Uterus (tissue), 4 donors: ENCODE measurements at places on chromosomes 5 and 9. TPM values are rescaled to one million over a fixed set of nuclear protein-coding genes. Genes with fewer than 3 reads are reported as not detected.

Gene FAM78A
- total RNA-seq: 0.26 TPM

Gene NDUFA8
- 22.8 TPM for total RNA-seq

Gene PLEKHG4B
- total RNA-seq: 0.37 TPM

Gene UGT3A1
- total RNA-seq: not detected

Gene SPATA31D4
- total RNA-seq: not detected

Gene IRGM
- total RNA-seq: 0.48 TPM

DNA sequence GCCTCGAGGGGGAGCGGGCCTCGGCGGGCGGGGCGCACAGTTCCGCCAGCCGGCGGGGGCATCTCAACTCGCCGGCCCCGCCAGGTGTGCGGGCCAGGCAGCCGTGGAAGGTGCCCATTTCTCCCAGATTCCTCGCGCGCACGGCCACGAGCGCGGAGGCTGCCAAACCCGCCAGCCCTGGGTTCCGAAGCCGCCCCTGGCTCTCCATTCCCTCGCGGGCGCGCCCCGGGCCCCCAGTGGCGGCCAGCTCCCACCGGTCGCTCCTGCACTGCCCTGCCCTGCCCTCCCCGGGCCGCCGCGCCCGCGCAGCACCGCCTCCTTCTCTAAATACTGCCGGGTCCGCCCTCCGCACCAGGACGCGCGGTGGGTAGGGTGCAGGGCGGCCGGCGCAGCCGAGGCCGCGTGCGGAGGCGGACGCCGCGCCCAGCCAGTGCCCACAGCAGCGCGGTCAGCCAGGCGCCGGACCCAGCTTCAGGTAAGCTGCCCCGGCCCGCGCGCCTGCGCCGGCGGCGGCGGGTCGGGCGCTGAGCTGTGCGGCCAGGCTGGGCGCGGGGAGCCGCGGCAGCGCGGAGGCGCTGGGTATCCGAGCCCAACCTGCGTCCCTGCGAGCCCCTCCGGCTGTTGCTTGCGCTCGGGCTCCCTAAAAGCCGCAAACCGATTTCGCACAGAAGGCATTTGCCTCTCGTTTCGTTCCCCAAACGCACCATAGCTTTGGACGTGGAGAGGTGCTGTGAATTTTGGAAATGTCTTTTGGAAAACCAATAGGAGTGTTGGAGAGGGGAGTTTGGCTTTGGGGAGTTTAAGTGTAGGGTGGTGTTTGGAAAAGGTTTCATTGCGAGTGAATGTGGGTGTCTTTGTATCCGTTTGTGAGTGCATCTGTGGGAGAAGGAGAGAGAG is at the start of gene TMEM171:
Gene TMEM171 (plus strand): TSS at position 354 of the 897 bp plus-strand sequence. CDS start 2,799 bp downstream, outside the sequence.
- no peaks in the 10 kb centered on the region for H3K27me3 ChIP-seq
- H3K27ac ChIP-seq: no peak within 1 kb of the TSS
- peak within 1 kb of the TSS; percentile 32 for H3K4me3 ChIP-seq

DNA sequence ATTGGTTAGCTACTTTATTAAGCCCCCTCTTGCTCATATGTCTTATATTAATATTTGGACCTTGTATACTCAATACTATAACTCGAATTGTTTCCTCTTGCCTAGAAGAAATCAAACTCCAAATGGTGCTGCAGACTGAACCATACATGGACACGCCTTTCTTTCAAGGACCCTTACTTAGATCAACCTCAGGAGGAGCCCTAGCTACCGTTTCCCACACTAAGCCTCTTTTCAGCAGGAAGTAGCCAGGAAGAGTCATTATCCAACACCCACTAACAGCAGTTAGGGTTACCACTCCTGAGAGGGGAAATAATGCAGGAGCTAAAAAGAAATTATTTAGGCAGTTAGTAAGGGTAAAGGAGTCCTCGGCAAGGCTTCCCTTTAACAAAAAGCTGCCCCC is 243.8 kb upstream of the PUM3 start:
- H3K36me3 ChIP-seq: no peaks in the 10 kb centered on the region
- no peaks in the 10 kb centered on the region for H3K4me1 ChIP-seq
- H3K4me3 ChIP-seq: no peak overlapping the region
- no peak for DNase-seq

GRCh38 chr9:134656334-134657006 is 14.9 kb downstream of the COL5A1 start:
- no peak overlapping the region for H3K4me3 ChIP-seq
- DNase-seq: no peak
- peaks cover 23% of the 10 kb centered on the region for H3K4me1 ChIP-seq
- H3K27me3 ChIP-seq: no peaks in the 10 kb centered on the region

DNA sequence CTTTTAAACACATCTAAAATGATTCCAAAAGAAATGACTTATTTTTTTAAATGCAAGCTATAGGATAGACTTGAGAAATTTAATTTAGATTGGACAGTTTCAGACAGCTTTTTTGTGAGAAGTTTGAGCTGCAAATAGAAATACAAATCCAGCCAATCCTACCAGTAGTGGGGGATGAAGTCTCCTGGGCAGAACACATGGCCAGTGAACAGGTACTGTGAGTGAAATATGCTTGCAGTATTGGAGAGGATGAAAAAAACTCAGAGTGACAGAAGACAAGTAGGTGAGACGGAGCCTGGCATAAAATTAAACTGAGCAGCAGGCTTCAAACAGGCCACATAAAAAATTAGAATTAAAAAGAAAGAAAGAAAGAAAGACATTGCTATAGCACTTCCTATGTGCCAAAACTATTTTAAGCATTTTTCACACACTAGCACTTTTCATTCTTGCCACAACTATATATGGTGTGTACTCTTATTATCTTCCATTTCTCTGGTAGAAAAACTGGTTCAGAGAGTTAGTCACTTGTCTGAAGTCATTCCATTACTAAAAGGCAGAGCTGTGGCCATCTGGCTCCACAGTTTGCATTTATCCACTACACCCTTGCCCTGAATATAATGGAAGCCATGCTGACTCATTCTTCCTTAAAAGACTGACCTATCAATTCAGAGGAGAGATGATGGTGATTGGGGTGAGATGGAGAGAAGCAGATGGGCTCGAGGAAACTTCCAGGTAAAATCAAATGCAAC is 310.2 kb upstream of the CTNND2 start:
- DNase-seq: no peak
- no peaks in the 10 kb centered on the region for H3K36me3 ChIP-seq
- no peak overlapping the region for H3K4me3 ChIP-seq
- no peaks in the 10 kb centered on the region for H3K4me1 ChIP-seq

DNA sequence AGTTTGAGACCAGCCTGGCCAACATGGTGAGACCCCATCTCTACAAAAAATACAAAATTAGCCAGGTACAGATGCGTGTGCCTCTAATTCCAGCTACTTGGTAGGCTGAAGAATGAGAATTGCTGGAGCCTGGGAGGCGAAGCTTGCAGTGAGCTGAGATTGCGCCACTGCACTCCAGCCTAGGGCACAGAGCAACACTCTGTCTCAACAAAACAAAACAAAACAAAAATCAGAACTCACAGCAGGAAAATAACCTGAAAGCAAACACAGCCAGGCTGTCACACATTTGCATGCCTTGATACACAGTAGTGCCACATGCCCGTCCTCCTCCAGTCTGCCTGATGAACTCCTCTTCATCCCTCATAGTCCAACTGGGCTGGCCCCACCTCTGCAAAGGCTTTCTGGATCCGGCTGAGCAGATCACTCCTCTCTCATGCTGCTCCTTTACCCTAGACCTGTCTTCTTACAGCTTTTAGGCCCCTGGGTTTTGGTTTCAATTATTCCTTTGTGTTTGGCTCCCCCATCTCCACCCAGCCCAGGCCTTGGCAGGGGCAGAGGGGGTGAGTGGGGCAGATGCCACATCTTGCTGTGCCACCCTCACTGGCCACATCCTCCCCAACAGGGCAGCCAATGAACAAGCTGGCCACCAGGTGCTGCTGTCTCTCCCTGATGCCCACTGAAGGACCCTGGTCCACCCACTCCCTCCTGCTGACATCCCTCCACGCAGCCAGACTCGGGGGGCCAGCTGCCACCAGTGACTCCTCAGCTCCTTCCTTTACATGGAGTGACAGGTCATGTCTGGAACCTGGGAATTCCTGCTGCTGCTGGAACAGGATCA is 62.0 kb upstream of the GGTA1 start:
- no peak overlapping the region for H3K27ac ChIP-seq
- no peaks in the 10 kb centered on the region for H3K4me1 ChIP-seq
- H3K4me3 ChIP-seq: no peak overlapping the region
- H3K27me3 ChIP-seq: no peaks in the 10 kb centered on the region
- DNase-seq: no peak
- no peaks in the 10 kb centered on the region for H3K36me3 ChIP-seq

GRCh38 chr5:9877488-9877887 is 247.3 kb upstream of the TAS2R1 start:
- no peak overlapping the region for H3K4me3 ChIP-seq
- H3K27me3 ChIP-seq: no peaks in the 10 kb centered on the region
- no peaks in the 10 kb centered on the region for H3K4me1 ChIP-seq
- DNase-seq: no peak
- H3K36me3 ChIP-seq: no peaks in the 10 kb centered on the region

- no peak for DNase-seq
- H3K27ac ChIP-seq: no peak overlapping the region
- H3K27me3 ChIP-seq: no peaks in the 10 kb centered on the region
- H3K4me1 ChIP-seq: no peaks in the 10 kb centered on the region
- no peaks in the 10 kb centered on the region for H3K36me3 ChIP-seq
- H3K4me3 ChIP-seq: no peak overlapping the region
Measured at GRCh38 chr5:9269014-9269413, 276.9 kb downstream of the SEMA5A start.

GRCh38 chr9:95093586-95093985 is 223.9 kb downstream of the FANCC start:
- H3K27me3 ChIP-seq: no peaks in the 10 kb centered on the region
- no peak overlapping the region for H3K4me3 ChIP-seq
- DNase-seq: no peak
- H3K4me1 ChIP-seq: peaks cover 17% of the 10 kb centered on the region

DNA sequence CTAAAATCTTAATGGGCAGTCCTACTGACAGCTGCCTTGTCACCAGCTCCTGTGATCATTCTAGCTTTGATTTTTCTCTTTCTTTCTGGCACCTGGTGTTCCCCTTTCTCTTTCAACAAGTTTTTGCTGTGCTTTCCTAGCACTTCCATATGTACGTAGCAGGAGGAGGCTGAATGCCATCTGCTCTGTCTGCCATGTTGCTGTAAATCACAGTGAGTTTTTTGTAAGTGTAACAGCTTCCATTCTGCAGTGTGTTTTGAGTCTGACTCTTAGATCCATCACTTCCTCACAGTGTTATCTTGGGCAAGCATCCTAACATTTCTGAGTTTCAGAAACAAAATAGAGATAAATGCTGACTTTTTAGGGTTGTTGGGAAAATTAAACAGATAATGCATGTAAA is 247.9 kb downstream of the DOCK8 start:
- no peaks in the 10 kb centered on the region for H3K36me3 ChIP-seq
- no peak for DNase-seq
- no peaks in the 10 kb centered on the region for H3K4me1 ChIP-seq
- no peak overlapping the region for H3K4me3 ChIP-seq
- H3K27ac ChIP-seq: no peak overlapping the region

DNA sequence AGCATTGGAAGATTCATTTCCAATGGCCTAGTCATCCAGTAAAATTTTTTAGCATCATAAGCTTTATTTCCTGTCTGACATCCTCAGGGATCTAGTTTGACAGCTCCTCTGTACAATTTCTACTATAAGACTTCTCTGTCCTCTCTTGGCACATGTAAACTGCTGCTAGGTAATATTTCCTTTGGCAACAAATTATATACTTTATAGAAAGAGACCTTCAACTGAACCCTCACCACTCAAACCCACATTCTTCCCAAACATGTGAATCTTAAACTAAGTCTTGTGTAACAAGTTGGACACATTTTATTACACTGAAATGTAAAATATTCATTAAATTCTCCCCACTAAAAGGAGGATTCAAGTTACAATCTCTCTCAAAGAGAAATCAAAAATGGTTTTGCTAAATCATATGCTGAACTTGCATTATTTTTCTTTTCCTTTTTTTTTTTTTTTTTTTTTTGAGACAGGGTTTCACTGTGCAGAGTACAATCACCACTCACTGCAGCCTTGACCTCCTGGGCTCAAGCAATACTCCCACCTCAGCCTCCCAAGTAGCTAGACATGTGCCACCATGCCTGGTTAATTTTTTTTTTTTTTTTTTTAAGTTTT is 36.9 kb downstream of the SCAI start:
- H3K27ac ChIP-seq: no peak overlapping the region
- no peak overlapping the region for H3K4me3 ChIP-seq
- no peaks in the 10 kb centered on the region for H3K36me3 ChIP-seq
- no peaks in the 10 kb centered on the region for H3K27me3 ChIP-seq

- peak; percentile 18 for DNase-seq
- no peak overlapping the region for H3K27ac ChIP-seq
- no peak overlapping the region for H3K4me3 ChIP-seq
- H3K4me1 ChIP-seq: no peaks in the 10 kb centered on the region
- H3K36me3 ChIP-seq: no peaks in the 10 kb centered on the region
Measured at GRCh38 chr9:135156525-135157510, 69.3 kb downstream of the OLFM1 start.

GRCh38 chr9:135473972-135474543 is 5.5 kb upstream of the PPP1R26 start:
- H3K4me3 ChIP-seq: no peak overlapping the region
- H3K27ac ChIP-seq: no peak overlapping the region
- H3K4me1 ChIP-seq: no peaks in the 10 kb centered on the region

DNA sequence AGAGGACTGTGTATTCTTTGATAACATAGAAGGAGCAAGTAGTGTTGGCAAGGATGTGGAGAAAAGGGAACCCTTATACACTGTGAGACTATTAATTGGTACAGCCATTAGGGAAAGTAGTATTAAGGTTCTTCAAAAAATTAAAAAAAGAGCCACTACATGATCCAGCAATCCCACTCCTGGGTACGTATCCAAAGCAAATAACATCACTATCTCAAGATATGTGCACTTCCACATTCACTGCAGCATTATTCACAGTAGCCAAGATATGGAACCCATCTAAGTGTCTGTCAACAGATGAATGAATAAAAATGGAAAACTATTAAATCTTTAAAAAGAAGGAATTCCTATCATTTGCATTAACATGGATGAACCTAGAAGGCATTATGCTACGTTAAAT is 693.2 kb upstream of the RIOK2 start:
- H3K27me3 ChIP-seq: no peaks in the 10 kb centered on the region
- no peak overlapping the region for H3K4me3 ChIP-seq
- DNase-seq: no peak
- no peaks in the 10 kb centered on the region for H3K36me3 ChIP-seq

DNA sequence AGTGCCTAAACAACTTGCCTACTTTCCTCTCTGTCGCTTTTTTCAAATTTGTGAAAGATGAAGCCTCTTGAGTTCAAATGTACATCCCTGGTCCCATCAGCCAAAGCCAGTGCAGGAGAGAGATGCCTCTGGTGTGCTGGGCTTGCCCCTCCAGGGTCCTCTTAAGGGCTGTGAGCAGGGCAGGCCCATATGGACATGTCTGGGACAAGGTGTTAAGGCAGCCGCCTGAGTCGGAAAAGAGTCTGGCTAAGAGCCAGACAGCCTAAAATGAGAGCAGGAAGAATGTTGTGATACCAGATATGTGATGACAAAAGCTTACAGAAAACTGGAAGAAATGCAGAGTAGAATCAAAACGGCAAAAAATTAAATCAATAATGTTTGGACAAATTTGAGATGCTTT is 72.5 kb downstream of the APTX start:
- H3K27ac ChIP-seq: no peak overlapping the region
- H3K27me3 ChIP-seq: no peaks in the 10 kb centered on the region
- H3K36me3 ChIP-seq: no peaks in the 10 kb centered on the region
- no peak overlapping the region for H3K4me3 ChIP-seq
- no peak for DNase-seq
